Fibroblast of skin of back (primary cell): ENCODE measurements at places on chromosomes 7 and 10.

- DNase-seq: no peak
Observed at GRCh38 chr7:39069031-39069430, 91.3 kb downstream of the POU6F2 start.

- DNase-seq: no peak
Observed at GRCh38 chr10:4162571-4163286, 377.7 kb upstream of the KLF6 start.

GRCh38 chr7:986766-987751 is 4.1 kb downstream of the CYP2W1 start:
- no peak for DNase-seq

- no peak for DNase-seq
Observed at GRCh38 chr7:19871102-19871501, 97.7 kb upstream of the TMEM196 start.

- DNase-seq: peak; percentile 13
Observed at GRCh38 chr10:119131512-119132240, 27.8 kb downstream of the DENND10 start.

GRCh38 chr10:74032900-74033655 is 35.2 kb downstream of the VCL start:
- no peak for DNase-seq

DNA sequence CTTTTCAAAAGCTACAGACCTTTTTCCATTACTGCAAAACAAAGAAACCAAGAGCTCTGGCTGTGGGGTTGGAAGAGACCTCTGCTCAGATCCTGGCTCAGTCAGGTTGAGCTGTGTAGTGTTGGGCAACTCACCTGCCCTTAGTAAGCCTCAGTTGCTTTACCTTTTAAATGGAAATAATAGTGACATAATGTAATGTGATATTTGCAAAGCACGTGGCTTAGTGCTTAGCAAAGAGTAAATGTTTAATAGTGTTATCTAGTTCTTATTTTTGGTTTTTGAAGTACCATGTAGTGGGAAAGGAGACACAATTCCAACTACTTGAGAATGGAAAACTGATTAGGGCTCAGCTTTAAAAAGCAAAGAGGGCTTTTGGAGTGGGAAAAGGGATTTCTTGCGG is 100.2 kb downstream of the SVIL start:
- DNase-seq: no peak
